Mammary epithelial cell (primary cell): ENCODE measurements at places on chromosomes 6 and 20.

DNA sequence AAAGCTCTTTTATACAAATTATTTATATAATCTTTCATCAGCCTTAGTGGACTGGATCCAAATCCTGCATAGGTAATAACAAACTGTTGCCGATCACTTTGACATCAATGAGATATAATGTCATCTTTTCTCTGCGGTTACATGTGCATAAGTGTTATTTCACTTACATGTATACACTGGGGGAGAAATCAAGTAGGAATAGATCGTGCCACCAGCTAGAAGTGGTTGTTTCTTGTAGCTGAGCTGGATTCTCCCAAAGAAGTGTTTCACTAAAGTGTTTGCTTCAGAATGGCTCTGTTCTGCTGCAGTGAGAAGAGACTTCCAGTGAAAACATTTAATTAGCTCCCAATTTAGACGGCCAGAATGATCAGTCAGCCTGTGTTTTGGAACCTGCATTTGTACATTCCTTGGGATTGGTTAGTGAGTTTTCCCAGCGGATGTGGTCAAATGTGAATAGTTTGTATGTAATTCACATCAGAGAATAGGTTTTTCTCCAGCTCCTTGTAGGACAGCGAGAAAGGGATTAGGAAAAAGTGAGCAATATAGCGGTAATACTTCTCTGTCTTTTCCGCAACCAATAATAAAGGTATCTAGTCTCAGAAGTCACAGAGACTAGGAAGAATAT, 163.1 kb upstream of the CCN2 start:
- peak; percentile 48 for DNase-seq

DNA sequence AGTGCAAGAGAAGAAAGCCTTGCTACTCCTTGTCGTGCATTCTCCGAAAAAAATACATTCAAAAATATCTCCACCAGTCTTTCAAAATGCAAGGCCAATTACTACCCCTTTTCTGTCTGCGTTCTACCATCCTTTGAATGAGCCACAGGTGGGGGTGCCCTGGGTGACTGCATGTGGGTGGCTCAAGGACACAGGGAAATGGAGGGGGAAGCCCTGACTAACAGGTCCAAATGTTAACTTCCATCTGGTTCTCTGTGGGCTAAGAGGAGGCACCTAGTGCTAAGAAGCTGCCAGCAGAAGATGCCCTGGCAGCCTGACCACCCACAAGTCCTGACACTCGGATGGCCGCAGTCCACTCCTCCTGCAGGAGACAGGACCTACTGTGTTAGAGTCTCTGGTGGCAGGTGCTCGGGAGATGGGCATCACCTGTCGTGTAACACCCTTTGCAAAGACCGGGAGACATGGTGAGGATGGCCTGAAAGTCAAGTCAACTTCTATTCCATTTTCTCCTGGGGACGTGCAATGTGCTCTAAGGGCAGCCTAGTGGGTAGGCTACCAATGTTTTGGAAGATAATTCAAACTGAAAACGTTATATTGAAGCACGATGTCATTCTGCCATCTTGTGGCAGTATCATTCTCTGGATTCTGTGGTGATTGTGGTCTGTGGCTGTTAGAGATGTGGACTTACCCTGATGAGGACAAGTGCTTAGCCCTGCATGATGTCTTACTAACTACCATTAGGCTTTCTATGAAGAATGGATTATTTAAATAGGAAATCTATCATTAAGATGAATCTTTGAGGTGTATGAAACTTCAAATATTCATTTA, 27.4 kb upstream of the IGF2R start:
- peak; percentile 51 for DNase-seq

DNA sequence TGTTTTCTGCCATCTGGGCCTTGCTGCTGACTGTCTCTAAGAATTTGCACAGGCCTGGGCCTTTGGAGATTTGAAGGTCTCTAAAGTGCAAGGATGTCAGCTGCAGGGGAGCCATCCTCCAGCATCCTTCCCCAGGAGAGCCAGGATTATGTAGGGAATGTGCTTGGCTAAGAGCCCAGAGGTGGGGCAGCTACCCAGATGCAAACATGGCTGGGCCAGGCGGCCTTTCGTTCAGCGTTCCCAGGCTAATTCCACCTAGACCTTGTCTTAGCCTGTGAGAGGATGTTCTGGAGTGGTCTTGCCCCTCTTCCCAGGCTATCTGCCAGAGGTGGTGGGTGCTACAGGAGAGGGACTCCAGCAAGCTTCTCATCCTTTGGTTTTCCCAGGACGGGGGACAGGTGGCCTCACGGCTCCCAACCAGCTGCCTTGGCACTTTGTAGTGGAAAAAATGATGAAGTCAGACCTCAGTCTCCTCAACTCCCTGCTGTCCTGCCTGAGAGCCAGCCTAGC, 7.7 kb upstream of the PTGIS start:
- no peak for DNase-seq

DNA sequence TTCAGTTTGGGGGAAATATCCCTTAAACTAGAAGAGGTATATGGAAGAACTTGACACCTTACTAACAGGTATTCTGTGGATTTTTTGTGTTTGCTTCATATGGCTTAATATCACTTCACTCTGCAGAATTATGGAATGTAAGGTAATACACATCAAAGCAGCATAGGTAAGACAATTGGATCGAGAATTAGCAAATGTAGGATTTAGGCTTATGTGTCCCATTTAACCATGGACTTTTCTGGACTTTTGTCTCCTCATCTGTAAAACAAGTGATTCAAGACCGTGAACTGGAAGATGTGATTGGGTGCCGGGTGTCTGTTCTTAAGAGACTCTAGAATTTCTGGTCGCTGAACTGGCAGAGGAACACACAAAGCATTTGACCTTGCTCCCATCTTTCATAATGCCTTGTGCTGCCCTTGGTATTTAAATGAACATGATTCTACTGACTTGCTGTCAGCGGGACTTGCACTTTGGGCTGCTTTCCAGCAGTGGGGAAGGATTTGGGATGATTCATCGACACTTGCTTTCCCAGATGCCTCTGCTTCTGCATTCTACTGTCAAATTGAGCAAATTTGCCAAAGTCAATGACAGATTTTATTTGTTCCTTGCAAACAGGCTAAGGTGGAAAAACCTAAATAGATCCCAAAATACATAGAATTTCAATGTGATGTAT, 199.8 kb downstream of the PLCB1 start:
- no peak for DNase-seq

DNA sequence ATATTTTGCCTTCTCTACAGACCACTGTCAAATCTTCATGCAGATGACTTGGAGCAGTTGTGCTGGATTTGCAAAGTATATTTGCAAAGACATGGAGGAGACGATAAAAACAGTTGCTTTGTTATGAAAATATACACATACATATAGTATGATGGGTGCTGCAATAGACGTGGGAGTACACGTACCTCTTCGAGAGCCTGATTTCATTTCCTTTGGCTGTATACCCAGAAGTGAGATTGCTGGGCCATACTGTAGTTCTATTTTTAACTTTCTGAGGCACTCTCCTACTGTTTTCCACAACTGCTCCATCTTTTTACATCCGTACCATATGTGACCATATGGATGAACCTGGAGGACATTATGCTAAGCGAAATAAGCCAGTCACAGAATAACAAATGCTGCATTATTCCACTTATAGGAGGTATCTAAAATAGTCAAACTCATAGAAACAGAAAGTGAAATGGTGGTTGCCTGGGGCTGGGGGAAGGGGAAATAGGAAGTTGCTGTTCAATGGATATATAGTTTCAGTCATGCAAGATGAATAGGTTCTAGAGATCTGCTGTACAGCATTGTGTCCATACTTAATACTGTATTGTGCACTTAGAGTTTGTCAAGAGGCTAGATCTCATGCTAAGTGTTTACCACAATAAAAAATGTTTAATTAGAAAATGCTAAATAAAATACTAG, 223.8 kb downstream of the HAO1 start:
- no peak for DNase-seq

GRCh38 chr6:139852488-139853140, 478.2 kb upstream of the CITED2 start:
- peak; percentile 5 for DNase-seq

- no peak for DNase-seq
These were observed 110.2 kb downstream of the GJA10 start for GRCh38 chr6:90004511-90004910.

DNA sequence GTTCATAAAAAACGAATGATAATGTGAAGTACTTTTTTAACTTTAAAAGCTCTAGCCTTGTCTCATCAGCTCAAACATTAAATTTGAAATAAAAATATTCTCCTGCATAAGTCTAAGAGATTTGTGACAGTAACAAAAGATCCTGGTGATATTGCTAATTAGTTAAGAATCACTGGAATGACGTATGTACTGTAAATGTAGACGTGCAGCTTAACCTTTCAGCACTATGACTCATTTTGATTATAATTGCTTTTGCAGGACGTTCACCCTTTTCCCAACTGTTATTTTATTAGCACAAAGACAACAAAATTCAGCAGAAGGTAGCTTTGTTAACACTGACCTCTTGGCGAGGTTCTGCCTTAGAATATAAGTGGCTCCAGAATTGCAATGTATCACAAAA, 68.6 kb downstream of the TENT5A start:
- DNase-seq, result no peak

GRCh38 chr6:11393713-11394627, 143.6 kb upstream of the TMEM170B start:
- DNase-seq, result peak; percentile 26

GRCh38 chr20:10619427-10619826, 54.4 kb downstream of the JAG1 start:
- DNase-seq, result peak; percentile 94

DNA sequence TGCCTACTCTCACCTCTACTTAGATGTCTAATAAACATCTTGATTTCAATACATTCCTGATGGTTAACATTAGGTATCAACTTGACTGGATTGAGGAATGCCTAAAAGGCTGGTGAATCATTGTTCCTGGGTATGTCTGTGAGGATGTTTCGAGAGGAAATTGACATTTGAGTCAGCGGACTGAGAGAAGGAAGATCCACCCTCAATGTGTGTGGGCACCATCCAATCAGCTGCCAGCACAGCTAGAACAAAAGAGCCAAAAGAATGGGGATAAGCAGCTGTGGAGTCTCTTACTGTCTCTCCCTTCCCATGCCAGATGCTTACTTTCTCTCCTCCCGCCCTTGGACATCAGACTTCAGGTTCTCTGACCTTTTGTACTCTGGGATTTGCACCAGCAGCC, 128.6 kb upstream of the HS3ST5 start:
- DNase-seq, result no peak

GRCh38 chr20:926670-927069, 10.5 kb upstream of the ANGPT4 start:
- DNase-seq, result no peak

GRCh38 chr20:25233016-25233772, 14.7 kb upstream of the PYGB start:
- peak; percentile 81 for DNase-seq

- no peak for DNase-seq
These were observed 238.8 kb downstream of the HIVEP2 start for GRCh38 chr6:142706210-142706609.

GRCh38 chr6:132520953-132521352, 8.0 kb upstream of the STX7 start:
- DNase-seq, result no peak

DNA sequence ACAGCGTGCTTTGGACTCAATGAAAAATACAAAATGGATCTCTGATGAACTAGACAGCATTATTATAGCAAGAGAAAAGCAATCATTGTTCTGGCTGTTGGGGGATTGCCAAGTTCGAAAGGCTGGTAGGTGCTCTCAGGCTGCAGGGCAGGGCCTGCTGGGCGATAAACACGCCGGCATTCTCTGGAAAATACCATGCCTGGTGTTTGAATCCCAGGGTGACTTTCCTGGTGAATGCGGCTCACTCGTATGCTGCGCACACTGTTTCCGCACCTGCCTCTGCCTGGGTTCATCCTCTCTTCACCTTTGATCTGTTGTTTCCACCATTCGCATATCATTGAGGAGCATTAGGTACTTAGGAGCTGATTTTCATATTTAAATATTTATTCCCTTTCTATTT, 37.4 kb downstream of the GCNT2 start:
- no peak for DNase-seq

DNA sequence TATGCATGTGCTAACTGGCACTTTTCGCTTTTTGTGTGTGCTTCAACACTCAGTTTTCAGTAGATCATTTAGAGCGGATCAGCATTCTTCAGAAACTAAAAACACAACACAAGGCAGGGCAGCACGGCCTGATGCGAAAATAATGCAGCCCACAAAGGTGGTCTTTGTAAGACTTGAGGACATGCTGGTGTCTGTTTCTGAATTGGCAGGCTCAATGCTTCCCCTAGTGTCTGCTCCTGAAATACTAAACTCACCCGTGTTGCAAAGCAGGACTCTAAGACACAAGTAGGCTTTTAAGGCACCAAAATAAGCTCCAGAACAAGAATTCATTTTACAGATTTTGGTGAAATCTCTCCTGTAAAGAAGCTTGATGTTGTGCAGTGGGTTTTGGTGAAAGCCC, 676.5 kb downstream of the TENT5A start:
- DNase-seq, result no peak

DNA sequence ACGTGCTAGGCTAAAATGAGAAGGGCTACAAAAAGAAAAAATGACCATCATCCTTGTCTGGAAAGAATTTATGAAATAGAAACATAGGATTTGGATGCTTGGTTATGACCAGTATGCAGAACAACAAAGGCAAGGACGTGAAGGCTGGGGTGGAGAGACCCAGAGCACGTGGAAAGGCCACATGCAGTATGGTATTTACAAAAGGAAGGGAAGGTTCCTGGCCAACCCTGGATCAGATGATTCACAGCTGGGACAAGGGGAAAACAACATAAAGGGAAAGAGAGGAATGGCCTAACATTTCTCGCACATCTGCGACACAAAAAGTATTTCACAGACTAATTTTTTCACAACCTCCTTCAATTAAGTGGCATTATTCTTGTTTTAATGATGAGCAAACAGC, 8.2 kb downstream of the STX7 start:
- no peak for DNase-seq

GRCh38 chr6:11291582-11291981, 59.1 kb upstream of the NEDD9 start:
- DNase-seq, result no peak

- no peak for DNase-seq
These were observed 75.5 kb upstream of the GGTLC1 start for GRCh38 chr20:24064092-24064491.

DNA sequence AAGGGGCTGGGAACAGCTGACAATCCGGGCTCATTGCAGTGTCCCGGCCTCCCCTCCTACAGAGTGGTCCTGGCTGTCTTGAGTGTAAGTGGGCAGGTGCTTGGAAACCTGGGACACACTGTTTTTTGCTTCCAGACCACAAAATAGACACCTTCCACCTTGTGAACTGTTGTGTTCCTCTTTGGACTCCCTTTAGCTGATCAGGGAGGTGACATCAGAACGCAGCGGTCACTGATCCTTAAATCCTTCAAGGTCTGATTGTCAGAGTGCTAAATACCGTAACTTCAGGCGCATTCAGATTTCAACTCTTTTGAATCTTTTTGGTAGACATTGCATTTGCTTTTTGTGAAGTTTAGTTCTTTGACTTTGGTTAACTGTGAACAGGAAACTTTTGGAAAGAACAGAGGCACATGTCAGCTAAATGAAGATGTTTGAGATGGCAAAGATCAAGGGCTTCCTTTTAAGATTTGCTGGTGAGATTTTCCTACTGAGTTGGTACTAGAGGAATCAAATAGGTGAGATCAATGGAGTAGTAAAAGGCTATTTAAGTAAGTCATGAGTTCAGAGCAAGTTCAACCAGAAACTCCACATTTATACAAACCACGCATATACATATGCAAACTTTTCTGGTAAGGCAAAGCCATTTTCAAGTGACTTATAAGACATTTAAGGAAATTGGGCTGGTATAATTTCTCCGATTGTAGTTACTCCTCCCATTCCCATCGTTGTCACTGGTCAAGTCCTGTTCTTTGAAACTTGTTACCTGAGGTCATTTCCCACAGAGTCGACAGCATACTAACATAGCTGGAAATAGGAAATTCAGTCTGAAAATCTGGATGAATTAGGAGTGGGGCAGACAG, 6.3 kb downstream of the PPP1R3G start:
- no peak for DNase-seq
